ENCODE measurements at places on chromosomes 16 and 17. TPM values are rescaled to one million over a fixed set of nuclear protein-coding genes. Genes with fewer than 3 reads are reported as not detected.
A peak's percentile ranks its signal among the peaks of the same experiment; 100 is the strongest.

GRCh38 chr17:77076124-77076830, 64.5 kb upstream of the SEC14L1 start:
- H3K27me3 ChIP-seq: peaks cover 72% of the 10 kb centered on the region
- peaks cover 7% of the 10 kb centered on the region for H3K4me1 ChIP-seq
- H3K27ac ChIP-seq: no peak overlapping the region
- no peak for DNase-seq
- H3K36me3 ChIP-seq: no peaks in the 10 kb centered on the region
- H3K4me3 ChIP-seq: no peak overlapping the region

DNA sequence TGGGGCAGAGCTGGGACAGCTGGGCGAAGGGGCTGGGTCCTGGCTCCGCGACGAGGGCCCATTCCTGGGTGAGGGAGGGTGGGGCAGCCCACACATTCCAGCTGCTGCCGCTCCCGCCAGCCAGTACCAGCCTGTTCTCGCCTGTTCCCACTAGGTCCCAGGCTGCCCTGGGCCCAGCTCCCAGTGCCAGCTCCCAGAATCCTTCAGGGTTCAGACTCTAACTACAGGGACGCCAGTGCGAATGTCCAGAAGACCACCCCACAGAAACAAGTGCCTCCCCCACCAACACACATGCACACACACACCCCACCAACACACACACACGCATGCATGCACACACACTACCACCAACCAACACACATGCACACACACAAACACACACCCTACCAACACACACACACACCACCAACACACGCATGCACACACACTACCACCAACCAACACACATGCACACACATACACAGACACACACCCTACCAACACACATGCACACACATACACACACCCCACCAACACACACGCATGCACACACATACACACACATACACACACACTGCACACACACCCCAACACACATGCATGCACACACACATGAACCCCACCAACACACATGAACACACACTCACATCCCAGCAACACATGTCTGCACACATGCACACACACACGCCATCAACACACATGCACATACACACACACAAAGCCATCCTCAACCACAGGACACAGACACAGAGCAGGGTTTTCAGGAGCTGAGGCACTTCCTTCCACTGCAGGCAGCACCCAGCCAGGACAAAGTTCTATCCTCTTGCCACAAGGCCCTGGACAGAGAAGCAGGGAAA, 27.5 kb upstream of the KRT17 start:
- peak overlapping the region; percentile 50 for H3K27ac ChIP-seq
- peak; percentile 84 for DNase-seq
- peaks cover 45% of the 10 kb centered on the region for H3K4me1 ChIP-seq
- H3K4me3 ChIP-seq: peak overlapping the region; percentile 1

DNA sequence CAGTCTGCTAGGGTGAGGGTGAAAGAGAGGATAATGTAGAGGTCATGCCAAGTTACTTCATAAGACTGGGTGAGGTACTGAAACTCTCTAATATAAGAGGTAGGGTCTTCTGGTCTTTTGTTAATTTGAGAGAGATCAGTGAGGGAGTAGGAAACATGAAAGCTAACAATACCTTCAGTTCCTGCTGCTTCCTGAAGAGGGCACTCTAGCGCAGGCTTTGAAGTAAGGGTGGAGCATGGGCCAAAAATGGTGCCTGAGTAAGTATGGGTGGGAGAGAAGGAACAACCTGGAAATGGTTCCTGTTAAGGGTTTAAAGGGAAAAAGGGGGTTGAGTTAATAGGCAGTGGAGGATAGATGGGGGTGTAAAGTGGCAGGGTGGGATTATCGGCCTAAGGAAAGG, 2449.5 kb downstream of the TP53TG3F start:
- H3K36me3 ChIP-seq: no peaks in the 10 kb centered on the region
- no peak overlapping the region for H3K4me3 ChIP-seq
- no peak for DNase-seq
- H3K4me1 ChIP-seq: no peaks in the 10 kb centered on the region

GRCh38 chr17:6460531-6461161, 16.4 kb downstream of the PIMREG start:
- no peak for DNase-seq
- H3K27ac ChIP-seq: no peak overlapping the region
- H3K4me1 ChIP-seq: peaks cover 12% of the 10 kb centered on the region
- H3K27me3 ChIP-seq: no peaks in the 10 kb centered on the region
- H3K4me3 ChIP-seq: no peak overlapping the region

- H3K27ac ChIP-seq: no peak overlapping the region
- H3K36me3 ChIP-seq: no peaks in the 10 kb centered on the region
- H3K4me1 ChIP-seq: peaks cover 10% of the 10 kb centered on the region
- DNase-seq: no peak
Observed at GRCh38 chr16:85853547-85854545, 45.1 kb upstream of the IRF8 start.

DNA sequence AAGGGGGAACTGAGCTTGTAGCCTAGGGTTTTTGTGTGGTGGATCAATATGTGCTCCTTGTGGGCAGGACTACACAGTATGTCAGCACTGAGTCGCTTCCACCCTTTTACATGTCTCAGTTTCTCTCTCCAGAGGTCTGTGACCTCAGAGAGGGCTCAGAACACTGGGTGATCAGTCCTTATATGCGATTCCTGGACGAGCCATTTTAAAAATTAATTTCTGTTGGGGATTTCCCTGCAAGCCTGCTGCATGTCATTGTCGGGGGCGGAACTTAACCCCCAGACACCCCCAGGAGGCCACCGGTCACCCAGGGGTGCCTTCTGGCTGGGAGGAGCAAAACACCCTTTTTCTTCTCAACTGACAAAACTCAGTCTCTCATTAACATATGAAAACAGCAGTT, 14.1 kb downstream of the DHRS7B start:
- DNase-seq: no peak
- no peak overlapping the region for H3K27ac ChIP-seq
- no peaks in the 10 kb centered on the region for H3K27me3 ChIP-seq

- H3K36me3 ChIP-seq: peaks cover 23% of the 10 kb centered on the region
- H3K4me1 ChIP-seq: no peaks in the 10 kb centered on the region
- H3K27ac ChIP-seq: no peak overlapping the region
- H3K4me3 ChIP-seq: peak overlapping the region; percentile 80
Observed at GRCh38 chr17:16352667-16353316, 477 bp downstream of the CENPV start.

- no peak overlapping the region for H3K27ac ChIP-seq
- H3K36me3 ChIP-seq: no peaks in the 10 kb centered on the region
- no peak for DNase-seq
- H3K4me3 ChIP-seq: no peak overlapping the region
- H3K27me3 ChIP-seq: peaks cover 63% of the 10 kb centered on the region
Observed at GRCh38 chr17:74085434-74085833, 118.0 kb upstream of the RPL38 start.

GPT2 gene
- total RNA-seq: 63.2 TPM

- no peak overlapping the region for H3K27ac ChIP-seq
- H3K4me1 ChIP-seq: no peaks in the 10 kb centered on the region
- H3K4me3 ChIP-seq: no peak overlapping the region
- H3K27me3 ChIP-seq: peaks cover 74% of the 10 kb centered on the region
Observed at GRCh38 chr16:5444189-5444588, 346.6 kb upstream of the EEF2KMT start.

GRCh38 chr17:6666077-6666521, 14.5 kb downstream of the C17orf100 start:
- peaks cover 17% of the 10 kb centered on the region for H3K27me3 ChIP-seq
- H3K4me3 ChIP-seq: no peak overlapping the region
- H3K4me1 ChIP-seq: peaks cover 15% of the 10 kb centered on the region
- H3K36me3 ChIP-seq: peaks cover 11% of the 10 kb centered on the region

DNA sequence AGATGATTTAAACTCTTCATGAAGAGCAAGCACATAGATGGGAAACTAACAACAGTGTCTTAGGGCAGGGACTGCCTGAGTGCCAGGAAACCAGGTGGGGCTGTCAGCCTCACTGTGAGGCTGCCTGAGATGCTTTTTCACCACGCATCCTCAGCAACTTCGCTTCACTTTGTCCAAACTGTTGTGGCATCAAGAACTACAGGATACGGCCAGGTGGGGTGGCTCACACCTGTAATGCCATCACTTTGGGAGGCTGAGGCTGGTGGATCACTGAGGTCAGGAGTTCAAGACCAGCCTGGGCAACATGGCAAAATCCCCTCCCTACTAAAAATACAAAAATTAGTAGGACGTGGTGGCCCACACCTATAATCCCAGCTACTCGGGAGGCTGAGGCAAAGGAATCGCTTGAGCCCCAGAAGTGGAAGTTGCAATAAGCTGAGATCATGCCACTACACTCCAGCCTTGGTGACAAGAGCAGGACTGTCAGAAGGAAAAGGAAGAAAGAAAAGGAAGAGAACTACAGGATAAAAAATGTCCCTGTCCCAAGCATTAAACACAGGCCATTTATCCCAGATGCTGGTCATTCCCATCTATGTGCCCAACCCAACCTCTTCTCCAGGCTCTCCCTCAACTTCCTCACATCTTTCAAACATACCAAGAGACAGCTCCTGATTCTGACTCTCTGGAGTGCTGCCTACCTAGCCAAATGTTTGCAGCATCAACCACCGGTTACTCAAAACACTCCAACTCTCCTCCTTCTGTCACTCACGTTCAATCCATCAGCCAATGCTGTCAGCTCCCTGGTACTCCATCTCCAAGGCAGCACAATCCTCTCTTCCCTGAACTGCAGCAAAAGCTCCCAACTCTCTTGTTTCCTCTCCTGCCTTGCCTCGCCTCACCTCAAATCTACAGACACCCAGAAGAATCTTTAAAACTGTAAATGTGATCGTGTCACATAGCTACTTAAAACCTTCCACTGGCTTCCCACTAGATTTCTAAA, 1.6 kb downstream of the EIF4A3 start:
- H3K27me3 ChIP-seq: no peaks in the 10 kb centered on the region
- DNase-seq: no peak
- H3K27ac ChIP-seq: peak overlapping the region; percentile 43
- peak overlapping the region; percentile 75 for H3K4me3 ChIP-seq

- DNase-seq: no peak
- no peaks in the 10 kb centered on the region for H3K27me3 ChIP-seq
- no peak overlapping the region for H3K4me3 ChIP-seq
- H3K27ac ChIP-seq: no peak overlapping the region
- no peaks in the 10 kb centered on the region for H3K36me3 ChIP-seq
Observed at GRCh38 chr17:13334374-13334773, 267.4 kb downstream of the HS3ST3A1 start.

DNA sequence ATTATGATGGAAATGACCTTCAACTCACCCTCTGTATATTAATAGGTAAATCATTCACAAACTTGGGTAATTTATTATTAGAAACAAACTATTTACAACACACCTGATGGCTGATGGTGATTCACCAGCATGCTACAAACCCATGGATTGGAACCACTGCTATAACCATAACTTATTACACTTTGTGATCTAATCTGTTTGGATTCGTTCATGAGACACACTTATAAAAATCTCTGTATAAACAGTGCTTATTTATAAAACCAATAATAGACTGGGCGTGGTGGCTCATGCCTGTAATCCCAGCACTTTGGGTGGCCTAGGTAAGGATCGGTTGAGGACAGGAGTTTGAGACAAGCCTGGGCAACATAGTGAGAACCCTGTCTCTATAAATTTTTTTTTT, 16.0 kb downstream of the SMIM36 start:
- no peak for DNase-seq
- H3K4me3 ChIP-seq: no peak overlapping the region
- H3K4me1 ChIP-seq: peaks cover 26% of the 10 kb centered on the region
- no peaks in the 10 kb centered on the region for H3K27me3 ChIP-seq

GRCh38 chr17:45314741-45315647, 1.8 kb downstream of the MAP3K14 start:
- H3K27ac ChIP-seq: peak overlapping the region; percentile 88
- H3K27me3 ChIP-seq: no peaks in the 10 kb centered on the region
- peaks cover 55% of the 10 kb centered on the region for H3K36me3 ChIP-seq
- H3K4me1 ChIP-seq: peaks cover 85% of the 10 kb centered on the region

- peaks cover 22% of the 10 kb centered on the region for H3K4me1 ChIP-seq
- H3K27me3 ChIP-seq: peaks cover 18% of the 10 kb centered on the region
- peak overlapping the region; percentile 89 for H3K27ac ChIP-seq
- H3K4me3 ChIP-seq: peak overlapping the region; percentile 92
- peak; percentile 6 for DNase-seq
Observed at GRCh38 chr16:70800311-70800710, 647 bp downstream of the VAC14 start.

DNA sequence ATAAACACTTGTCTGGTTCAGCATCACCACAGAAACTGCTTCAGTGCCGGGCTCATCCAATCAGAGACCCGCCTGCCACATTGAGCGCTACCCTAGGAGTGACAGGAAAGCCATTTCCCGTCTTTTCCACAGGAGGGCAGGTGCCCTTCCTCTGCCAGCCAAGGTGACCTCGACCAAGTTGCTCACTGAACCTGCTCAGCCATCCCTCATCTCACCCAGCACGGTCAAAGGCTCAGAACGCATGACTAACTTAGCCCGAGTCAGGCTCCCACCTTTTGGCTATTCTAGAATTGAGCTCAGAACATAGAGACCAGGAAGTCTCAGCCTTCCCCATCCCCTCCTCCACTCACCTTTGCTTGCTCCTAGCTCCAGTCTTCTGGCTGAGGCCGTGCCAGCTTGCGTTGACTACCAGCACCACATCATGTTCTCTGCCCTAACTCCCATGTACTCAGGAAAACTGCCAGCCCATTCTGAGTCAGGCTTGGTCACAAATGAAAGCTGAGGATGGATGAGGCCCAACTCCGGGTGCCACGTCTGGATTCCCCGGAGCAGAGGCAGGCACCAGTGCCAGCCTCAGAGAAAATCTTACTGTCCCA, 15.6 kb downstream of the MRPS23 start:
- H3K27me3 ChIP-seq: no peaks in the 10 kb centered on the region
- DNase-seq: no peak
- H3K4me3 ChIP-seq: no peak overlapping the region
- no peaks in the 10 kb centered on the region for H3K4me1 ChIP-seq
- H3K36me3 ChIP-seq: peaks cover 11% of the 10 kb centered on the region

DNA sequence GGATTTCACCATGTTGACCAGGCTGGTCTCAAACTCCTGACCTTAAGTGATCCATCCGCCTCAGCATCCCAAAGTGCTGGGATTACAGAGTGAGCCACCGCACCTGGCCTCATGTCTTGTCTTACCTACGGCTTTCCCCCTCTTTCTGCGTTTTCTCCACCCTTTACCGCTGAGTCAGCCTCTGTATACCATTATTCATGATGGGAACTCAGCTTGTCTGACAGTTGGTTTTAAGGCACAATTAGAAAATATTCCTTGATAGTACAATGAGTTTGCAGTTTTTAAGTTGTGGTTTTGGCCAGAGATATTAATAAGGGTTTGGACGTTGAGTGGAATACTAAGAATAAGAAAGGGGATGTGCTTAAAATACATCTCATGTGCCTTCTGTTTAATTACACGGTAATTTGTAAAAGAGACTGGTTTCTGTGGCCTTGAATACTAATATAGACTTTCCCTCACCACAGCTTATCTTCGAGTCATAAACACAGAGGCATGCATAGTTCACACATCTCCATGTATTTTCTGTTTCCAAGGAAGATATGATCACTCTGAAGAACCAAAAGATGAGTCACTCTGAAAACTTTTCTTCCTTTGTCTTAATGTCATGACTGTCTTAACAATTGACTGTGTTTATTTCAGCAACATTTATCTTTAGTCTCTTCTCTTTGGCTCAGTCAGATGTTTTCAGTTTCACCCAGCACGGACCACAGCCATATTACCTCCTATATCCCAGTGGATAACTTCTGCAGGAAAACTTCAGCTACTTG, 54.4 kb downstream of the PITPNC1 start:
- no peak overlapping the region for H3K27ac ChIP-seq
- no peak overlapping the region for H3K4me3 ChIP-seq
- H3K27me3 ChIP-seq: no peaks in the 10 kb centered on the region
- H3K4me1 ChIP-seq: no peaks in the 10 kb centered on the region
- DNase-seq: no peak

GRCh38 chr16:8655184-8655717, 19.2 kb upstream of the ABAT start:
- peaks cover 9% of the 10 kb centered on the region for H3K27me3 ChIP-seq
- H3K27ac ChIP-seq: no peak overlapping the region

Measured in Calu3 (cell line).